ENCODE measurements at places on chromosomes 2 and 18.

GRCh38 chr2:23268467-23269263, 116.3 kb upstream of the KLHL29 start:
- DNase-seq: no peak

- DNase-seq: no peak
Observed at GRCh38 chr2:173568054-173568453, 213.4 kb downstream of the CDCA7 start.

- DNase-seq: no peak
Observed at GRCh38 chr2:32008805-32009515, 1.8 kb downstream of the MEMO1 start.

DNA sequence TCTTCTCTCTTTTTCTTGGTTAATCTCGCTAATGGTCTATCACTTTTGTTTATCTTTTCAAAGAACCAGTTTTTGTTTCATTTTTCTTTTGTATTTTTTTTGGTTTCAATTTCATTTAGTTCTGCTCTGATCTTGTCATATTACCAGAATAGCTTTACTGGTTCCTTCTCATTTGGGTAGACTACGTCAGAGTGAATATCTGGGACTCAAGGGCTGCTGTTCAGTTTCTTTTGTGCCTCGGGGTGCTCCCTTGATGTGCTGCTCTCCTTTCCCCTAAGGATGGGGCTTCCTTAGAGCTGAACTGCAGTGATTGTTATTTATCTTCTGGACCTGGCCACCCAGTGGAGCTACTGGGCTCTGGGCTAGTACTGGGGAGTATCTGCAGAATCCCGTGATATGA, 29.4 kb upstream of the IL1RN start:
- no peak for DNase-seq

DNA sequence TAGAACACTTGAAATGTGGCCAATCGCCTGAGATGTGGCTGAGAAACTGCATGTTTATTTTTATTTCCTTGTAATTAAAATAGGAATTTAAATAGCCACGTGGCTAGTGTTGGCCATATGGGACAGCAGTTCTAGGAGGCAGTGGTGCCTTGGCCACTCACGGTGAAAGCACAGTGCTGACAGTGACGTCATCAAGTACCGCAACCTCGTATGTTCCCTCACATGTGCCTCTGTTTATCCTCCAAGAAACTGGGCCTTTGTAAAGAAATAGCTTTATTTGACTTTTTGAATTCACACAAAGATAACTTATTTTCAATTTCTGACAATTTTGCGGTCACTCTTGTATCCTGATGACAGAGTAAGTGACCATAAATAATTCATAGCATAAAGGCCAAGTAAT, 575.0 kb downstream of the DCDC2C start:
- no peak for DNase-seq

DNA sequence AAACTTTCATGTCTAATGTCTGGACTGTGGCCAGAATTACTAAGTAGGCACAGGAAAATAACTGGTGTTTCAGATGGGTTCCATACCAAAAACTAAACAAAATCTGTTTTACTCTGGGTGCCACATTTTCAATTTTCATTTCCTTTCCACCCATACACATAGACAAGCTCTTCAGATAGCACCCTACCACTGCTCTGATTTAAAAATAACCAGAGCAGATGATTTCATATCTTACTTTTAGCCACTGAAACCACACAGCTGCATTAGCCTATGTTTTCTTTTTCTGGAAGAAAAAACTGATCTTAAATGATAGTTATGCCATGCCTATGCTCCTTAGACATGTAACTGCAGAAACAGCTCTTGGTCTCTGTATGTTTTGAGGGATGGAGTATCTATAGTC, 647.6 kb downstream of the CPS1 start:
- no peak for DNase-seq

- no peak for DNase-seq
Observed at GRCh38 chr2:127439343-127439742, 21.1 kb downstream of the PROC start.

GRCh38 chr2:109437325-109438090, 176.3 kb downstream of the SEPTIN10 start:
- DNase-seq: no peak

GRCh38 chr2:232268636-232269165, 109.8 kb upstream of the ALPP start:
- no peak for DNase-seq

DNA sequence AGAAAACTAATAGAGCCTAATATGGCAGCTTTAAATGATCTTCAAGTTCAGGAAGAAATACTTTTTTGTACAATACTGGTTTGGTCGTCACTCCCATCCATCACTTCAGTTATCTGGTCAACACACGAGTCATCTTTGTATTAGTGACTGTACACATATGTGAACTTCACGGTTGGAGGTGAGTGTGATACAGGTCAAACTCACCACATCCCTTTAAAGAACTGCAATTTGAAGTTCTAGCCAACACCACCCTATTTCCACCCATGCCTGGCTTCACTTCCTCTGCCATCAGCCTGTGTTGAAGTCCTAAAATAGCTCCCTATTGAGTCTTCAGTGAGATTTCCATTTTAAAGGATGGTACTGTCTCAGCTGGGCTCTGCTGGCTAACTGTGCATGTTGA, 361.9 kb downstream of the TXNL1 start:
- DNase-seq: no peak

DNA sequence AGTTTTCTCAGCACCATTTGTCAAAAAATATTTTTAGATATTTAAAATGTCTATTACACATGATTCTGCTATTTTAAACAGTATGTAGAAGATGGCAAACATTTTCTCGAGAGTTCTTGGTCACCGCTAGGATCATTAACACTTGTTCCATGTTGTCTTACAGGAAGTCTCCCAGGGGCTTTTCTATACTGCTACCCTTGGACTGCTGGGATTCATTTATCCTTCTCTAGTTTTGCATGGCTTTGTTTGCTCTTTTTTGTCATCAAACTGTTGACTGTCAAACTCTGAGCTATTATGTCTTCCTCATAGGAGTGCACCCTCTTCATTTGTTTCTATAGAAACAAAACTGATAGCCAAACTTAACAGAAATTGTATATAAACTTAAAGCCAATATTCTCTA, 184.9 kb downstream of the CDCA7 start:
- no peak for DNase-seq

DNA sequence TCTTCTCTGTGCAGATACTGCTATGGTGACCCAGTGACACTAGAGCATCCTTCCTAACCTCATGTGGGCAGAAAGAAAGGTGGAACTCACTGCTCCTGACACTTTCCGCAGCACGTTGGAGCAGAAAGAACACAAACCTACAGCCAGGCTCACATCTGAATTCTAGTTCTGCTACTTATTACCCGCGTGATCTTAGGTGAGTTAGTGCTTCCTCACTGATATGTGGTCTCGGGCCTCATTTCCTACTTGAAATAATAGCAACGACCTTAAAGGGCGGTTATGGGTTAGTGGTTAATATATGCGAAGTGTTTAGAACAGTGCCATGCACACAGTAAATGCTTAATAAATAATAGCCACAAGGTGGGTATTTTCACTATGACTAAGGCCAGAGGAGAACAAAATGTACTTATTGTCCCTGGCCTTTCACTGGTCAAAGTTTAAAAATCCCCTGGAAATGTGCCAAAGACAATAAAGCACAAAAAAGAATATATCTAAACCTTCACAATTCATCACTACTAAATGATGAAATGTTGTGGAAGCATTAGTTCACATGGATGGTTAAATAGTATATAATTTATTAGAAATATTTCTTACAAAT, 66.6 kb downstream of the MYOM1 start:
- no peak for DNase-seq

GRCh38 chr2:55965966-55966365, 42.4 kb upstream of the EFEMP1 start:
- no peak for DNase-seq

GRCh38 chr2:172105471-172106107, 2.9 kb upstream of the DLX2 start:
- DNase-seq: no peak

DNA sequence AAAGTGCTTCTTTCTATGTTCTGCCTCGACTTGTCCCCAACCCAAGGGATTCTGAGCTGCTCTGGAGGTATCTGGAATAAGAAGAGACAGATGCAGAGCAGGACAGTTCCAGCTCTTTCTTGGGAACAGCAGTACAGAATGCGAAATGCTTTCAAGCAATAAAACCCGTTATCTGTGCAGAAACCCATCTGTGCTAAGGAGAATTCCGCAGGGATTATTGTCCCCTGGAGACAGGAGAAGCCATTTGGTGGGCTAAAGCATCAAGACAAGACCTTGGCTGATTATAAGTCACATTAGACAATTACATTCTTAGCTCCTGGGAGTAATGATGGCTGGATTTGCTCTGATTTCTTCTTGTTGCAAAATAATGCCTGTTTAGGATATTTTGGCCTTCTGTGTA, 185.4 kb upstream of the GLI2 start:
- DNase-seq: no peak

DNA sequence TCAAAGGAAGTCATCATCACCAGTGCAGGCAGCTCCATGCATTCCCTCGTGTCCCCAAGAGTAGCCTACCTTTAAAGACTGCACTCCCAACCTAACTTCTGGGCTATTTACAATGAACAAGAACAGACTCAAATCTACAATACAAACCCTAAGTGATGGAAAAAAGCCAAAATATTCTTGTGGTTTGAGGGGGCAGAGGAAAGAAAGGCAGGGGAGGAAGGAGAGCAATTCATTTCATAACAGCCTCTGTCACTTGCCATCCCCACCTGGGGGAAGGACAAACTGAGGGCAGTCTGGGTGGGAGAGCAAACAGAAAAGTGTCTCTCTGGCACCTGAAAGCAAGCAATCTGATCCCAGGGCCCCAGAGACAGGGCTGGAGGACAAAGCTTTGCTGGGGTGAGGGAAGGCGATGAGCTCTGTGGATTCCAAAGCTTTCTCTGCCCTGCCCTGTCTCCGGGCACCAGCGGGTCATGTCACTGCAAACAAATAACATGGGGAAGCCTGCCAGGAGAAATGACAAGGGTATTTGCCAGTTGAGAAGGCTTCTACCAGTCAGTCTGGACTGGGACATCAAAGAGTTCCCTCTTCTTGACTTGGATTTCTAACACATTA, 528.0 kb upstream of the TNP1 start:
- DNase-seq: no peak

- DNase-seq: no peak
Observed at GRCh38 chr18:33934258-33934657, 290.5 kb downstream of the NOL4 start.

- DNase-seq: no peak
Observed at GRCh38 chr2:207133820-207134519, 31.8 kb downstream of the KLF7 start.

GRCh38 chr2:29923110-29923721, 1.8 kb upstream of the ALK start:
- DNase-seq: peak; percentile 12

DNA sequence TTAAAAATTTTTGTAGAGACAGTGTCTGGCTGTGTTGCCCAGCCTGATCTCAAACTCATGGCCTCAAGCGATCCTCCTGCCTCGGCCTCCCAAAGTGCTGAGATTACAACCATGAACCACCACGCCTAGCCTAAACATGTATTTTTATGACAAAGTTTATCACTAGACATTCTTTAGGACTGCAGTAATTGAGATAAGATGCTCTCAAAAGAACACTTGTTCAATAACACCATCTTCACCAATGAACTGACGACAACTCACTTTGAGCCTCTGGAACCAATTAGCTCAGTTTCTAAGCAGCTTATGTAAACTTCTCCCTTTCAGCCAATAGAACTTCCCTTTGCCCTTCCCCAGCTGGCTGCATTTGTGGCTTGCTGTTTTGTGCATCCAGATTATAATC, 15.3 kb upstream of the PPP4R1 start:
- no peak for DNase-seq

DNA sequence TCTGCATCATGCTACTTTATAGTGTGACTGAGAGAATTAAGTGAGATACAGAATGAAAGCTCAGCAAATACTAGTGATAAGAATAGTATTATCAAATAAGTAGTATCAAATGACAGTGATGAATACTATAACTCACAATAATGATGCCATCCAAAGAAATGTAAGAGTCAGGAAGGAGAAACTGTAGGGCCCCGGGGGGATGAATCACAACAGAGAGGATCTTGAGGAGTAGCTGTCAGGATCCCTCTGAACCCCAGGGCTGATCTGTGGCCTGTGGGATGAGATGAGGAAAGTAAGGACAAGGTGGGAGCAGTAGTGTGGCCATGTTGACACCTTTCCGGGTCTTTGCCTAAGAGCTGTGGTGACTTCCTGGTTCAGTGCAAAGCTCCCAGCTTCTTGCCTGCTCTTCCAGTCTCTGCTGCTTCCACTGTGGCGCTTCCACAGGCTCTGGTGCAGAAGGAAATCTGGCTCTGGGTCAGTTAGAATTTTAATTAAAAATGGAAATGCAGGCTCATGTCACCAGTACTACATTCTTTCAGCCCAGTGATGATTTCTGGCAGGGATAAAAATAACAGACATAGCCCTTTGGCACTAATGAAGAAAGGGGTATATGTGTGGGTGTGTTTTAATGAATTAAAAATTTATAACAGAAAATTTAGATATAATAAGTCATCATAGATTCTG, 166.9 kb downstream of the MYO3B start:
- DNase-seq: no peak
